ENCODE measurements at places on chromosomes 12 and 14.

- DNase-seq, result no peak
Measured at GRCh38 chr12:123696646-123697045, 15.5 kb upstream of the ATP6V0A2 start.

GRCh38 chr12:524167-524951 lies 64.6 kb downstream of the B4GALNT3 start:
- no peak for DNase-seq

DNA sequence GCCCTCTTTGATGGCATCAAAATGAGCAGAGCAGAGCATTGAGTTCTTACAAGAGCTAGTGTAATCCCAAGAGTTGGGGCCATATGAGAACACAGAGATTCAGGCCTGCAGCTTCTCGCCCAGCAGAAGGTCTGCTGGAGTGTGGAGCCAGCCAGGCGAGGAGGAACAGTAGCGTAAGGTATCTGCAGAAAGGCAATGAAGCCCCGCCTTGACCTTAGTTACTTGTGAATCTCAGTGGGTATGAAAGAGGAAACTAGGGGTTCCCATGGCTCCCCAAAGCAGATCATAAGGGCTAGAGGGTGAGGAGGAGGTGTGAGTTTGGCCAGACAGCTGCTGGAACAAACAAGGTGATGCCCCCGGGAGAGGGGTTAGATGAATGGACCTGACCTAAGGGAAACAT lies 49.4 kb downstream of the SLC8A3 start:
- DNase-seq, result no peak

GRCh38 chr14:95104911-95105310 lies 52.4 kb downstream of the DICER1 start:
- no peak for DNase-seq

GRCh38 chr12:105024928-105025327 lies 38.8 kb downstream of the NOPCHAP1 start:
- DNase-seq, result no peak

- no peak for DNase-seq
Measured at GRCh38 chr12:11958221-11959091, 112.3 kb upstream of the BCL2L14 start.

GRCh38 chr14:45526715-45527549 lies 273.9 kb upstream of the MIS18BP1 start:
- DNase-seq, result no peak

- no peak for DNase-seq
Measured at GRCh38 chr12:39199351-39199750, 243.6 kb downstream of the KIF21A start.

DNA sequence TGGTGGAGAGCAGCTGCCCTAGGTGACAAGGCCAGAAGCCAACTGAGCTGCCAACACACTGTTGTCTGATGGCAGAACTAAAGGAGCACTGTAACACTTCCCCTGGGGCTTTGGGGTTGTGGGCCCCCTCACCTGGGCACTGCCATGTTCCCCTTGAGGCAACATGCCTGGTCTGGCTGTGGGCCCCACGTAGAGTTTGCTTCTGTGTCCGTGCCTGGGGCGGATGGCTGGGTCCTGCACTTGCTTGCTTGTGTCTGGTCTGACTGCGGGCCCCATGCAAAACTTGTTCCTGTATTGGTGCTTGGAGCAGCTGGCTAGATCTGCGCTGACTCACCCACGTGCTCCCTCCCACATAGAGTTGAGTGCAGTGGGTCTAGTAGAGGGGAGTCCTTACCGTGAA lies 78.4 kb downstream of the MNAT1 start:
- DNase-seq, result no peak

DNA sequence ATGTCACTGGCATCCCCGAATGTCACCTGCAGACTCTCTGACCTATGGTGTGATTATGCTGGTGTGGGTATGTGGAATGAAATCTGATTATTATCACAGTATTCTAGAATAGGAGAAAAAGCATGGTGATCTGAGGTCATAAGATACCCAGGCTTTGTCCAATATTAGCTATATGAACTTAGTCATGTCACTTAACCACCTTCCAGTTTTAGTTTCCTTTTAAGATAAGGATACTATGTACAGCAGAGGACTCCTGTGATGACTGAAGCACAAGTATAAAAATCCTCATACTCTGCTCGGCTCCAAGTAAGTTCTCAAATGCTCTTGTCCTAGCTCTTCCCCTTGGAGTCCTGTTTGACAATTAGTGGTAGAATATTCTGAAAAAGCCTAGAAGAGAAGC lies 2.8 kb downstream of the GNS start:
- no peak for DNase-seq

- no peak for DNase-seq
Measured at GRCh38 chr12:19161216-19161615, 31.7 kb downstream of the PLEKHA5 start.

GRCh38 chr14:95652690-95653089 lies 33.5 kb upstream of the TCL1B start:
- DNase-seq, result no peak

DNA sequence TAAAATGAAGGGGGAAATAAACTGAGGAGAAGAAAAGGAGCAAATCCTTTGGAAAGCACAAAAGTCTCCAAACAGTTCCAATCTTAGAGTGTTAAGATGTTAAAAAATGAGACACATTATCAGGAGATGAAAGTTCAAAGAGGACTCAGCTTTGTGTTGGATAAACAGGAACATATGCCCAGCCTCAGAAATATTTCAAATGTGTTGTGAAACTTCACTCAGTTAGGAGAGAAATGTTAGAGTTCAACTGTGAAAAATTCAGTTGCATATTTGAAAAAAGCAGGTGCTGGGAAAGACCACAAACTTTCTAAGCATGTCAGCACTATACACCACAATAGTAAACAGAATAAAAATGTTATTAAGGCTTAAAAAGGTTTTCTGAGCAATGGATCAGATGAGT lies 136.8 kb upstream of the PRKD1 start:
- no peak for DNase-seq

- DNase-seq, result peak; percentile 78
Measured at GRCh38 chr14:24366721-24367513, 1.1 kb upstream of the NFATC4 start.

DNA sequence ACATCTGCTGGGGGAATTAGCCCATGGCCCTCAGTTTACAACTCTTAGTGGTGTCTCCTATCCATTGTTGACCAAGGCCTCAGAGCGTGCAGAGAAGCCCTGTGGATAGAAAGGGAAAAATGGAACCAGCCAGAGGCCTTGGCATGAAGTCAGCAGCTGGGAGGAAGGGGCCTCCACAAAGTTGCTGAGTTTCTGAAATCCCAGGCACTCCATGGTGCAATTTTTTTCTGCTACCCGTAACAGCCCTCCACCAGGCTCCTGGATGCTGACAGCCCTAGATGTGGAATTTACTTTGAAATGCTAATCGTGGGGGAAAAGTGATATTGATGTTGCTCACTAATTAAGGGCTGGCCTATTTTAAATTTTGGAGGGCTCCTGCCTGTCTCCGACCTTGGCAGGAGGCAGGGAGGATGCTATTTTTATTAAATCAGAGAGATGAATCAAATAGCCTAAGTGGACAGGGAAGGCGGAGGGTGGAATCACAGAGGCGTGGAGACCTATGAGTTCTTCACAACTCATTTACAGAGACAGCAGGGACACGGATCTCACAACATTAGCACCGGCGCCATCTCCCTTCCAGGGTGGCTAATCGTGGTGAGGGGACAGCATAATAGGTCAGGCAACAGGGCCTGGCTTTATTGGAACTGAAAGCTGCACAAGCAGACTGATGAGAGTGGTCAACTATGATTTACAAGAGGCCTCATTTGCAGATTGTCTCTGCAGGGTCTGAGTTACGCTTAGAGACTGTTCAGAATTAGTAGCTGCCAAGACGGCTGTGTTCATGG lies 99.8 kb upstream of the WSCD2 start:
- DNase-seq, result no peak

DNA sequence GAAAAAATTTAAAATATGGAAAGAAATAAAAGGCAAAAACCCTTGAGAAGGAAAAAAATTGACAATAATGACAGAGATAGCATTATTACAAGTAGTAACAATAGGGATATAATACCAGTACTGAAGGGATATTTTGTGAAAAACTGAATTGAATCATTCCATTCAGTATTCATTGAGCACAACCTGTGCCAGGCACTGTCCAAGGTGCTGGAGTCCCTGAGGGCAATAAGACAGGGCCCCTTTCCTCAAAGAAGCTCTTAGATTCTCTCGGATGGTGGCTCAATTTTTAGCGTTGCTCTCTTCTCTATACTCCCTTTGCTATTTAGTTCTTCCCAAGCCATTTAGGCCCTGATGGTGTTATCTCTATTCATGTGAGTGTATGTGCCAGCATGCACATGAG lies 34.3 kb upstream of the GAS2L3 start:
- DNase-seq, result no peak

- DNase-seq, result no peak
Measured at GRCh38 chr12:89309440-89309802, 42.9 kb downstream of the DUSP6 start.

- DNase-seq, result no peak
Measured at GRCh38 chr12:98360401-98360800, 155.0 kb upstream of the TMPO start.

GRCh38 chr12:121767525-121768016 lies 25.9 kb downstream of the RHOF start:
- no peak for DNase-seq

DNA sequence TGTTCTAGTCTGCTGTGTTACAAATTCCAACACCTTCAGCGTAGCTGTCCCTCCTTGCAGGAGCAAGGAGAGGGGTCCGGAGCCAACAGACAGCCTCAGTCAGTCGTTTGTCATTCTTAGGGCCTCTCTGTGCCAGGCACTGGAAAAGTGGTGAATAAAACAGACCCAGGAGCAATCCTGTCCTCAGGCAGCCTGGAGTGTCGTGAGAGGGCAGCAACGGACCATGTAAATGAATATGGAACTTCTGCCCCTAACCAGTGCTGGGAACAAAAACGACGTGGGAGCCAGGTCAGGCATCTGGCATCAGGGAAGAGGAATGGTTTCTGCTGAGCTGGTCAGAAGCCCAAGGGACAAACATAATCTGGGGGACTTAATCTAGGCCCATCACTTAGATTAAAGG lies 64.8 kb upstream of the PSMC1 start:
- no peak for DNase-seq

DNA sequence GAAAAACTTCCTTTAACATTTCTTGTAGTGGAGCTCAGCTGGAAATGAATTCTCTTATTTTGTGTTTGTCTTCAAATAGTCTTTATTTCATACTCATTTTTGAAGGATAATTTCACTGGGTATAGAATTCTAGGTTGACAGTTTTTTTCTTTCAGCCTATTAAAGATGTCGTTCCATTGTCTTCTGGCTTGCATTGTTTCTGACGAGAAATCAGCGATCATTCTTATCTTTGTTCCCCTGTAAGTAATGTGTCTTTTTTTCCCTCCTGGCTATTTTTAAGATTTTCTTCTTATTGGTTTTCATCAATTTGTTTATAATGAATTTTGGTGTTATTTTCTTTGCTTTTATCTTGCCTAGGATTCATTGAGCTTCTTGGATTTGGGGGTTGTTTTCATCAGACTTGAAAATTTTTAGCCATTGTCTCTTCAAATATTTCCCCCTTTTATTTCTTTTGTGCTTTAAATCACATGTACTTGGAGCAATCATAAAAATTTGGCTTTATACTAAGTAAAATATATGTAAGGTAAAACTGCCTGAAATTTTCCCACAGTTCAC lies 89.4 kb downstream of the UNC79 start:
- no peak for DNase-seq

- no peak for DNase-seq
Measured at GRCh38 chr14:73293782-73294781, 56.8 kb downstream of the PAPLN start.

DNA sequence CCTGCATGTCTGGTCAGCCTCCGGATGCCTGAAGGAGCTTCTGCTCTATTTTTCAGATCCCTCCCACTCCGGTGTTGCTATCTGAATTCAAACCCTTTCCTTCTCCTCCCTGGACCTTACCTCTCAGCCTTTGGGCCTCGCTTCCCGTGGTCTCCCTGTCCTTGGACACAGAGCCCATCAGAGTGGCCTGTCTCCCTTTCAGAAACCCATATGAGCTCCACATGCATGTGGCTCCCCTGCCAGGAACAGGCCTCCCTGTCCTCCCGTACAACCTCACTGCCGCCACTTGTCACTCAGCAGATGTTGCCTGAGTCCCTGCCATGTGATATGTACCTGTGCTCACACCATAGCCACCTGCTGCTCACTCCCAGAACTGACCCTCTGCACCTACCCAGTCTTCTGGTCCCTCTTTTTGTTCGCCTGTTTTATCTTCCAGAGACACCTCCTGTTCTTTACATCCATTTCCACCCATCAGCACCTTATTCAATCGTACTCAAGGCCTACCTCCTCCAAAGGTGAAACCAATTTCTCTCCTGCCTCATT lies 182.5 kb downstream of the ZFP36L1 start:
- no peak for DNase-seq

GRCh38 chr12:87266305-87266704 lies 762.9 kb downstream of the C12orf50 start:
- DNase-seq, result no peak

GRCh38 chr12:62113366-62114011 lies 146.7 kb upstream of the USP15 start:
- no peak for DNase-seq

GRCh38 chr12:55188974-55189556 lies 31.8 kb upstream of the OR10A7 start:
- no peak for DNase-seq

- DNase-seq, result no peak
Measured at GRCh38 chr12:113173081-113173698, 12.1 kb downstream of the DDX54 start.

GRCh38 chr14:105146181-105146975 lies 22.2 kb downstream of the JAG2 start:
- no peak for DNase-seq

- peak; percentile 84 for DNase-seq
Measured at GRCh38 chr12:49088150-49088931, 6.3 kb downstream of the DHH start.

- DNase-seq, result no peak
Measured at GRCh38 chr12:43407816-43408645, 144.0 kb downstream of the ADAMTS20 start.

GRCh38 chr14:63713764-63714163 lies 14.1 kb downstream of the SGPP1 start:
- DNase-seq, result no peak

- DNase-seq, result no peak
Measured at GRCh38 chr14:36502558-36503508, 17.2 kb downstream of the NKX2-1 start.

DNA sequence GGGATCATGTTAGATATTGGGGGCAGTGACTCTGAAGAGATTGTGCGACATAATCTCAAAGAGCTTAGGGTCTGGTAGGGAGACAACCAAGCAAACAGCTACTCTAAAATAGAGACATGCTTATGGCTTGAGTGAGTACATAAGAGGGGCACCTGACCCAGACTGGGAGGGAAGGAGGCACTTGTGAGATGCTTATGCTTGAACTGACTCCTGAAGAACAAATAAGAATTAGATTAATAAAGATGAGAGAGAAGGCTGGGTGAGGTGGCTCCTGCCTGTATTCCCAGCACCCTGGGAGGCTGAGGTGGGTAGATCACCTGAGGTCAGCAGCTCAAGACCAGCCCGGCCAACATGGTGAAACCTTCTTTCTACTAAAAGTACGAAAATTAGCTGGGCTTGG lies 19.1 kb downstream of the TMTC2 start:
- no peak for DNase-seq

DNA sequence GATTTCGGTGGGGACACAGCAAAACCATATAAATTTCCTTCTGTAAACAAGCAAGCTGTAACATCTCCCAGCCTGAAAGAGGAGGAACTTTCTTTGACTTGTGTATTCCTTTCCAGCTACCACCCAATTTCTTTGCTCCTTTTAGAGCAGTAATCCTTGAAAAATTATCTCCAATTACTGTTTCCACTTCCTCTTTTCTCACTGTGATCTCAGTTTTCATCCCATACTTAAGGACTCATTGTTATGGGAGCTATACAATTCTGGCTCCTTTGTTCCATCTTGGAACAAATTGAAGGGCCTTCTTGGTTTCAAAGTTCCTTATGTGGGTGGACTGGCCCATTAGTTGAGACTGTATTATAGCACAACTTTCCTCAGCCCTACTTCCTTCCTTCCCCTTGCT lies 152.6 kb downstream of the AKAP6 start:
- DNase-seq, result no peak

Measured in activated CD8-positive, alpha-beta memory T cell treated with anti-CD3 and anti-CD28 coated beads, Interleukin-2, amount 50 U/mL, for 48 hours (primary cell).